Activated CD4-positive, alpha-beta T cell treated with anti-CD3 and anti-CD28 coated beads, Interleukin-2, amount 50 U/mL, for 24 hours (primary cell): ENCODE measurements at places on chromosomes 11 and 22.

DNA sequence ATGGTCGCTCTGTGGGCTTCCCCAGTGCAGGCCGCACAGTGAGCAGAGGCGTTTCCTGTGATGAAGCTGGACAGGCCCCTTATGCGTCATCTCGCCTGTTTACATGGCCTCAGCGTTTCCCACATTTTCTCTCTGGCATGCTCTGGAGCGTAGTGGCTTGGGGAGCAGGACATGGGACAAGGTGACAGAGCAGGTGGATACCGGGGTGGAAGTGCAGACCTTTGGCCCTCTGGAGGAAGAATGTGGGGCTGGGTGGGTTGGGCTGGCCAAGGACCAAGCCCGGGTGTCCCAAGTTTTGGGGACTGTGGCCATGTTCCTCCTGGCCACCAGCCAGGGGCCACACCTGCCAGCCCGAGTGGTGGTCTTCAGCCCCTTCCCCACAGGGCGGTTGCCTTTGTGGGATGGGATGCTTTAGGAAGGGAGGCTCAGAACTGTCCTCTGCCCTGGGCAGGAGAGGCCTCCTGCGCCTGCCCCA is 446.6 kb downstream of the TBC1D22A start:
- DNase-seq: no peak

DNA sequence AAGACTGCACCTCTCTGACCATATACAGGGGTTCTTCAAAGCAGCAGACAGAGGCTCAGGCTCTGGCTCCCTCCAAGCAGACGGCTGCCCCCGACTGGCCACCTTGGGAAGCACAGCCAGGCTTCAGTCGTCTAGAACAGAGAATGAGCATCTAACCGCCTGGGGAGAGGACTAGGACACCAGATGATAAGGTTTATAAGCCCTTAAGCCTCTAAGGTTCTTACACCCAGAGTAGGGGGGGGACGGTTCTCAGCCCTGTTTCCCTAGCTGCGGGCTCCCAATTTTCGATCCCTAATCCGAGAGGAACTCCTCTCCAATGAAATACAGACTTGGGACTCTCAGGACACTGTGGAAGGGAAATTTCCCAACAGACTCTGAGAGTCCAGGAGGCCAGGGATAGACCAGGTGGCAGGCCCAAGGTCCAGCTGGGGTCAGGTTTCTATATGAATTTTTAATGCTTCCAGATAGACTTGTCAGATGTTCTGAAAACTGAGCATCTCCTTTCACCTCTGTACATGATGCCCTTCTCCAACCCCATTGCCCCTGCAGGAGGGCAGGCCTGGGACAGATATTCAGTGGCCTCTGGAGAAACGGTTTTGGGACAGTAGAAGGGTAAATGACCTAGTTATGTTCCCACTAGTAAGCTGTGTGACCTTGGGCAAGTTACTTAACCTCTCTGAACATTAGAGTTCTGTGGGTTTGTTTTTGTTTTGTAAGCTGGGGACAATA is 20.2 kb downstream of the RTN4RL2 start:
- DNase-seq: no peak

DNA sequence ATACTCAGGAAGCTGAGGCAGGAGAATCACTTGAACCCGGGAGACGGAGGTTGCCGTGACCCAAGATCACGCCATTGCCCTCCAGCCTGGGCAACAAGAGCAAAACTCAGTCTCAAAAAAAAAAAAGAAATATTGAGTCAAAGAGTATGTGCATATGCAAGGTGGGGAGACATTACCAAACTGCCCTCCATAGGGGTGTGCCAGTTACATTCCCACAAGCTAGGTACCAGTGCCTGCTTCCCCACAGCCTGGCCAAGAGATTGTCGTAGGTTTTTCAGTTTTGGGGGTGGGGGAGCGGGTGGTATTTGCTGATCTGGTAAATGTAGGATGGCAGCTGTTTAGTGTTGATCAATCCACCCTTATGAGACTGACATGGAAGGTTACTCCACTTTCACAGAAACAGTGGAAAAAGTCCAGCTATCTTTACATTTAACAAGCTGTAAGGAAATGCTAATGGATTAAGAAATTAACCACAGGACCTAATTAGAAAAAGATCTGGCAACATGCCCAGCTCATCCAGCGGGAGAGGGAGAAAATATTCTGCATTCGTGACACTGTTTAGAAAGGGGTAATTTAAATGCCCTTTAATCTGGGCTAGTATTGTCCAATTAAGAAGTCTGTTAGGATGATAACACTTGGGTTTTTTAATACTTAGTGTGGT is 89.4 kb downstream of the PACS1 start:
- no peak for DNase-seq

- DNase-seq: no peak
These were observed 128.8 kb downstream of the SGSM3 start for GRCh38 chr22:40499209-40499623.

- DNase-seq: no peak
These were observed 17.4 kb downstream of the NPAT start for GRCh38 chr11:108204929-108205499.

GRCh38 chr11:61963282-61964057 is 4.0 kb downstream of the FTH1 start:
- DNase-seq: no peak

DNA sequence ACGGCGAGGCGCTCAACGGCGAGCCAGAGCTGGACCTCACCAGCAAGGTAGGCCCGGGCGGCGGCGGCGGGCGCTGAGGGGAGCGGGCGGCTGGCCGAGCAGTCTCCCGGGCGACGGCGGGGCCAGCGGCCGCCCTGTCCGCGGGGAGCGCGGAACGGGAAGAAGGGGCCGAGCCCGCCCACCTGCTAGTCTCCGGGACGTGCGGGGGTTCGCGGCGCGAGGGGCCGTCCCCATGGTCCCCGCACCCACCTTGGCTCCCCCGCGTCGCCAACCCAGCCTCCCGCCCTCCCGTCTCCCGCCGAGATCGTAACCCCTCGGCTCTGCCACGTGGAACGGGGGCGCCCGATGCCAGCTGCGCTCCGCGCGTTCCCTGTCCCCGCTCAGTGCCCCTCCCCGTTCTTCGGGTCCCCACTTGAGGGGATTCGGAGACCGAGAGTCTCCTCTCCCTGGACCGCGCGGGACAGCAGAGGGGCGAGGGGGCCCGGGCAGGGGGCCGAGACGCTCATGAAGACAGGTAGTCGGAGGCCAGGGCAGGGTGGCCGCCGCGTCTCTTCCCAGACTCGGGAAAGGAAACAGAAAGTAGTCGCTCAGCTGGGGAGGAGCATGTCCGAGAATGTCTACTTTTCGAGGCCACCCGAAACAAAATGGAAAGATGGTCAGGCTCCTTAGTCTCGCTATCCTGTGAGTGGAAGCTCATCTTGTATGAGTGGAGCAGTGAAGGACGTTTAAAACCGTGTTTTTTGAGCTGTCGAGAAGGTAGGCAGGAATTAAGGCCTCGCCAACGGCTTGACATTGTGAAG is 557 bp downstream of the GTPBP1 start:
- DNase-seq: peak; percentile 23

DNA sequence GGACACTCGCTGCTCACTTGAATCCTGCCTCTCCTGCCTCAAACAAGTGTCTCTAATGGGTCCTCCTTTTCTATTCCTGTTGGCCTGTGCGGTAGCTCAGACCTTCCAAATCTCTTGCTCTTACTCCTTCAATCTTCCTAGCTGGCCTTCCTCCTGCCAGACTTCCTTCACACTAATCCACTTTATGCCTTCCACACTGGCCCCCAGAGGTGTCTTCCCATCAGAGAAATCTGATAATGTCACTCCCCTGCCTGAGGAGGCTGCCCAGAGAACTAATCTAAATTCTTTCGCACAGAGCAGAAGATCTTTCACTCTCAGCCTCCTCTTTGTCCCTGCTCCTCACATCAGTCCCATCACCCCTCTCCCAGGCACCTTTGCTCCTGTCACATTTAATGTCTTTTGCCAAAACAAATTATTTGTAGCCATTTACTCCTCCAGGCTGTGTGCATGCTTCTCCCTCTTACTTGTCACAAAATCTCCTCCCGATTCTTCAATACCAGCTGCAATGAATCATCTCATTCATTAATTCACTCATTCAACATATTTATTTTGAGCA is 175.7 kb downstream of the MAML2 start:
- DNase-seq: no peak

DNA sequence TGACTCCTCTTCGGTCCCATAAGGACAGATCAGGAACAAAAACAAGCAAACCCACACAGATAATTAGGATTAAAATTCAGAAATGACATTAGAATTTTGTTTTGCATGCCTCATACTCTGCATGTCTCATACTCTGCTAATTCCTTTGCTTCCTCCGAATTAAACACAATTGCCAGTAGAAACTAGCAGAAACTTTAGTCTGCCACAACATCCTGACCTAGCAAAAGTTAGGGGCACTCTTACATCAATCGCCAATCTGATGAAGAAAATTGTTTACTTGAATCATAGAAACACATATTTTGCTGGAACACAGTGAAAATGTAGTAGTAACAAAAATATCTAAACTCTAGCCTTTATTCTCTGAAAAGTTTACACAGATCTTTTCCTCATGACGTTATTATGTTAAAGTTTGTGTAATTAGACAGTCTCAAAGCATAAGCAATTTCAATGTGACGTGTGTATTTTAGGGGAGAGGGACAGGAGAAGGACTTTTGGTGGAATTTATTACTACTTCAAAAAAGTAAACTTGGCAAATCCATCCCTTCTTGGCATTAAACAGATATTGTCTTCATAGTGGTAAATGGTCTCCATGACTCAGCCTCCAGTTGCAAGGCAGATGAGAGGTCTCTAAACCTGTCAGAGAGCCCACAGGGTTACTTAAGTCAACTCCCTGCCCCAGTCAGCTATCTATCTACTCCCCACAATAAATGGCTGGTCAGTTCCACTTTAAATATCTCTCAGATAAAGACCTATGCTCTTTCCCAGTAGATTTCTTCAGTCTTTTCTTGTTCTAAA is 249.8 kb upstream of the UBASH3B start:
- no peak for DNase-seq

GRCh38 chr11:84549217-84549616 is 1077.9 kb downstream of the DLG2 start:
- DNase-seq: no peak

DNA sequence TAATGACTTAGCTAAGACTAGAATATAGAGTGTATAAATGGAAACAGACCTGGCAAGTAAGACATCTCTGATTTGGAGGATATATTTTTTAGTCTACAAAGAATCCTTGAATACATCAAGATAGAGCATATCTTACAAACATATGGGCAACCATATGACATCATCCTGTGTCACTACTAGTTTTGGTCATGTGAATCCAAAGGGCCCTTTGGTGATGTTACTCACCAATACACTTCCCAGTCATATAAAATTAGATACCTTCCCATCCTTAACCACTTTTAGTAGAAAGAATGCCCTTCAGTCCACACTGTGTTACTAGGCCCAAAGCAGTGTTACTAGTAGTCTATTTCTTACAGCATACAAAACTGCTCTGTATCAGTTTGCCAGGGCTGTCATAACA is 31.6 kb downstream of the GRIA4 start:
- no peak for DNase-seq

- DNase-seq: no peak
These were observed 109.6 kb downstream of the TRIM29 start for GRCh38 chr11:120028181-120028896.

DNA sequence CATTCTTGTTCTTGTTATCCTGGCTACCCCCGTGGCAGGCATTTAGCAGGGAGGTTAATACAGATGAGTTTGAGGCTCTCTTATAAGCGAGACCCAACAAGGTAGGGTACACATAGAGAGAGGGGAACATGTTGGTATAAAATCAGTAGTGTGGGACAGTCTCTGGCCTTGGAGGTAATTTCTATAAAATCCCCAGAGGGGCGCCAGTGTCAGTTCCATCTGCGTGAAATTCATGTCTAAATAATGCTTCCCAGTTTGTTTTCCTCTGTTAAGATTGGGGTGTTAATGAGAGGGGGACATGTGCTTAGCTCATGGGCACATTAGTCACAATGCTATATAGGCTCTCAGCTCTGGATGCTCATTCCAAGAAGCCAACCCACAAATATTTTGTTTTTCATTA is 150.7 kb downstream of the MYO18B start:
- no peak for DNase-seq

GRCh38 chr11:27723687-27724086 is 23.4 kb upstream of the BDNF start:
- no peak for DNase-seq

- DNase-seq: no peak
These were observed 227.6 kb upstream of the PITPNB start for GRCh38 chr22:28146401-28147314.

GRCh38 chr11:57681168-57681567 is 13.3 kb downstream of the ZDHHC5 start:
- DNase-seq: no peak

DNA sequence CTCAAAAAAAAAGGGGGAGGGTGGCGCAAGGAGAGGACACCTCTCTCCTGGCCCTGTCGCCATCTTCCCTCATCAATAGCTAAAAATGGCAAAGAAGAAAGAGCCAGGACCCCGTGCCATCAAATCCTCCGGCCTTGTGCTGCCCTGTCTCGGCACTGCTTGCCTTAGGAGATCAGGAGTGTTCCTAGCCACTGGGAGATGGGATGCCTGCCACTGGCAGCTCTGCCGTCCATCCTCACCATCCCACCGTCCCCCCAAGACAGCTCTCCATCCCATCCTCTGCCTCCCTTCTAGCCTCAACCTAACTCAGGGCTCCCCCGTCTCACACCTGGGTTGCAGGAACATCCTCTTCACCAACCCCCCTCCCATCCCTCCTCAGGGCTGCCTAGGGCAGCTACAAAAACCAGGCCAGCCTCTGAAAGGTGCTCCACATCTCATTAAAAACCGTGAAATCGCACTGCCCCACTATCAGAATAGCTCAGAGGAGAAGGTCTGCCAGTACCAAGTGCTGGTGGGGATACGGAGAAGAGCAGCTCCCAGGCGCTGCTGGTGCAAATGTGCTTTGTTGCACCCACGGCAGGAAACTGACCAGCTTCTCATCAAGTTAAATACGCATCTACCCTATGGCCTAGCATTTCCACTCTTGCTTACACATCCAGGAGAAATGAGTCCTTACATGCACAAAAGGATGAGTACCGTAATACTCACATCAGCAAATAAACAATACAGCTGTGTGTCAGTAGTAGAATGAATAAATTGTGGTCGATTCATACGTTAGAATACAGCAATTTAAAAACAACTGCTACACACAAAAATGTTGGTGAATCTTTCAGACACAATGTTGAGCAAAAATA is 31.7 kb upstream of the GCAT start:
- no peak for DNase-seq

DNA sequence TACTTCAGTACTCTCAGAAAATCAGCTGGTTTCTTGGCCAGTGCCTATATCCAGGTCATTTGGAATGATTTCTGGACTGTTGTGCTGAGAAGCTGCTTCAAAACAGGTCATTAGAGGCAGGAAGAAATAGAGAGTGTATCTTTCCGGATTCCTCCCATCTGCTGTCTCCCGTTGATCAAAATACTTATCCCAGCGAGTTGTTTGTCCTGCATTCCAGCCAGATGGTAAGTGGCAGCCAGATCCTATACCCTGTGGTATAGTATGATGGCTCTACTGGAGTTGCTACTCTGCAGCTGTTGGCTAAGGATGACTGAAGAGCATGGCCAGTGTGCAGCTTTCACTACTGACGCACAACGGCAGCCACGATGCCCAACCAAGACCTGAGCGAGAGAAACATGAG is 560.9 kb upstream of the ANO5 start:
- DNase-seq: no peak

GRCh38 chr11:36027731-36028130 is 83.9 kb downstream of the LDLRAD3 start:
- DNase-seq: no peak
